ENCODE measurements at places on chromosomes 12 and 14.

- no peak for DNase-seq
Measured at GRCh38 chr14:95018821-95019220, 138.5 kb downstream of the DICER1 start.

GRCh38 chr12:25184132-25184531, 10.8 kb downstream of the DNAI7 start:
- DNase-seq, result no peak

- no peak for DNase-seq
Measured at GRCh38 chr12:58301730-58302122, 360.4 kb downstream of the ATP23 start.

DNA sequence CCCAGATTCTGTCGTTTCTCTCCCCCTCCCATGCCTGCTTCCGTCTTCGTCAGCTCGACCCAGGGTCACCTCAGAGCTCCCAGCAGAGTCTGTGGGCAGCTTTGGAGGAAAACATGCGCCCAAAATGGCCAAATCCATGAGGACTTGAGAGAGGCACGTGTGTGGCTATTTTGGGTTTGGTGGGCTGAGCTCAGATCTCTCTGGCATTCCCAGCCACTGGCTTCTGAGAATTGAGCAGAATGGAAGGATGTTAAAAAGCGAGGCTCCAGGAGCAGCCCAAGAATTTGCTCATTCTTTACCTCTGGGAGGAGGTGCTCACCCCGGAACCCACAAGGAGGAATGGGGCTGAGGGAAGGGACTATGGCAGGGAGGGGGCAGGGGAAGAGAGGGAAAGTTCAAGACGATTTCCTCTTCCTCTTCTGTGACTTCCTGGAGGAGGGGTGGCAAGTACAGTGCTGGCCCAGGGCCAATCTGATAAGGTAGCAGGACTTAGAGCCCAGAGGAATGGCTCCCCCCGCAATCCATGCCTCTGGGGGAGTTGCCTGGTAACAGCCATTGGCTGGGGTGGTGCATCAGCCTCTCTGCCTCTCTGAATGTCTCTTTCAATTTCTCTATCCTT, 20.1 kb downstream of the TSPAN9 start:
- no peak for DNase-seq

- no peak for DNase-seq
Measured at GRCh38 chr12:51653431-51653830, 62.4 kb downstream of the SCN8A start.
